ENCODE measurements at places on chromosomes 1 and 21.

DNA sequence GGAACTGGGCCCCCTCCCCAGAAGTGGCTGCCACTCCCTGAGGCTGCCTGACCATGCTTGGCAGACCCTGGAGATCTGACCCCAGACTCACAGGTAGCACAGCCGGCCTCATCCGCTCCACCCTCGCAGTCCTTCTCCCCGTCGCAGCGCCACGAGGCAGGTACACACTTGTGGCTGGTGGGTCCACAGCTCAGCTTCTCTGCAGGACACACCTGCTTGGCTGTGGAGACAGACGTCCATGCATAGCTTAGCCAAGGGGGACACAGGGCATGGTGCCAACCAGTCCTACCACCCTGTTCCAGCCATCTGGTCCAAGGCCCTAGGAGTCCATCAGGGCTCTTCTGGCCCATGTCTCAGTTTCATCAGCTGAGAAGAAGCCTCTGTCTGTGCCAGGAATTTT, 42.2 kb upstream of the MAGOH start:
- no peak for DNase-seq

- no peak for DNase-seq
Observed at GRCh38 chr1:234277161-234277868, 95.9 kb upstream of the COA6 start.

DNA sequence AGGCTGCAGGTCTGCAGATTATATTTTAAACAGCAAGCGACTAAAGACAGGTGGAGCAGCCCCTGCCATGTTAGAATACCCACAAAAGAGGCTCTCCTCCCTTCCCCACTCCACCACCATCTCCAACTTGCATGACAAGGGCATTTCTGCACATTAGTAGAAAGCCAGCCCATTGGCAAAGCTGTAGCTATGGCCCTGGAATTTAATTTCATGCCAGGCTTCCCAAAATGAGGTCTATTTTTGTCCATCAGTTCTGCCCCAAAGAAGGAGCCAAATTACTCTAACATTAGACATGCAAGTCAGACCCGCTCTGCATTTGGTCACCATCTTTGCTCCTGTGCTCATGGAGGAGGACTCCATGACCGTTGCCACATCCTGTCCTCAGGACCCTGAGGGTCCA, 115.2 kb downstream of the LAMC2 start:
- no peak for DNase-seq

DNA sequence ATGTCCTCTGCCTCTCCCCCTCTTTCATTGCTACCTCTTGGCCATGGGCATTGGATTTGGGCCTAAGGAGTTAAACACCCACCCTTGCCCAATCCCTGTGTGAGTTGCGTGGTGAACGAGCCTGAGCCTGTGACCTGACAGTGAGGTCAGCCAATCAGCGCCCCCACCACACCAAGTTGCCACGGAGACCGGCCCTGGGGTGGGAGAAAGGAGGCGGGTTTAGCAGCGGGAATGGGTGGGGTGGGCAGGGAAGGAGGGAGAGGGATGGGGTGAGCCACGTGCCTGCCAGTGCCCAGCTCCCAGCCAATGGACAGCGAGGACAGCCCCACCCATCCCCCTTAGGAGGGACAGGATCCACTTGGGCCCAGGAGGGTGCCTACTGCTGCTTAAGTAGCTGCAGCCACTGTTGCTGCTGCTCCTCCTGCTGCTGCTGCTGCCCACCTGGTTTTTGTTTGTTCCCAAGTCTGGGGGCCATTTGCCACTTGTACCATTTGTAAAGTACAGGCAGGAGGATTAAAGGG, 9.5 kb downstream of the ZBTB7B start:
- no peak for DNase-seq

- DNase-seq, result no peak
Observed at GRCh38 chr1:11505591-11506538, 26.9 kb downstream of the DISP3 start.

DNA sequence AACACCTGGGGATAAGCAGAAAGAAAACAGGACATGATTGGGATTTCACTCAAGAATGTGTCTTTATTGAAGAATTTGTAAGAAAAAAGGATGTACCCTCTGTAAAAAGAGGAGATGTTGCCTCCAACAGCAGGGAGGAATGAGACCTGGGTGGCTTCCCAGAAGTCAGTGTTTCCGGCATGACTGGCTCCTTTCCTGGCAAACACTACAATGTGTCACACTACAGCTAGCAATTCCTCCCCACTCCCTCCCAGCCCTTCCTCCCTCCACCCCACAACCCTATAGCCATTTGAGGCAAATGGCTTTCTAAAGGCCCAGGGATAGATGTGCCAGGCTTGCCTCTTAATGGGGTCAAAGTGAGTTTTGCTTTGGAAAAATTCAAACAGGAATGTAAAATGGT, 11.5 kb upstream of the COL8A2 start:
- no peak for DNase-seq

DNA sequence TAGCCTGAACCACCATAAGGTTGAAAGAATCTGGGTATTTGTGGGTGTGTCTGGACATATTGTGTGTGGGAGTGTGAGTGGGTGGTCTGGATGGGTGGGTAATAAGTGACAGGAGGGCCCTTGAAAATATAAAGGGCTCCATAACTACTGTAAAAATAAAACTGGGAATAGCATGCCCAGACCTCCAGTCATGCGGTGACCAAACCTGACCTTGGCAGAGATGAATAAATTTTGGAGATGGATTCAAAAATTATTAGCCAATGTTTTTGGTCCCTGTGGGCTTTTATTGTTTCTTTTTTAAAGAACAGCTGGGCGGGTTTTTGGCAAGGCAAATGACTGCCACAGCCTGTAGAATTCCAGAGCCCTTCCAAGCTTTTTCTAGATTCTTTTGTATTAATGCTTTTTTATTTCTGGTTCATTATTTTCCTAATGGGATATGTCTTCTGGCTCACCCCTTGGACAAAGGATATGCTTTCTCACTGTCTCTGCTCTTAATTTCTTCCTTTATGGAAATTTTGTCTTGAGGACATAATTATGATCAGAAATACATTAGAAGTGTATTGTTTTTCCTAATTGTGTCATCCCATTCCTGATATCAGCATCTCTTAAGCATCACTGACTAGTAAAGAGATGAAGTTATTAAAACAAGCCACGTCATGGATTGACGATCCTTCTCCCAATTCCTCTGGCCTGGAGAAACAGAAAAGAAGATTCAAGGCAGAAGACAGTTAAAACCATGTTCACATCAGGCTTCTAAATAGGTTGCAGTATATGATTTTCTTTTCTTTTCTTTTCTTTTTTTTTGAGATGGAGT, 69.5 kb downstream of the NTMT2 start:
- DNase-seq, result no peak

DNA sequence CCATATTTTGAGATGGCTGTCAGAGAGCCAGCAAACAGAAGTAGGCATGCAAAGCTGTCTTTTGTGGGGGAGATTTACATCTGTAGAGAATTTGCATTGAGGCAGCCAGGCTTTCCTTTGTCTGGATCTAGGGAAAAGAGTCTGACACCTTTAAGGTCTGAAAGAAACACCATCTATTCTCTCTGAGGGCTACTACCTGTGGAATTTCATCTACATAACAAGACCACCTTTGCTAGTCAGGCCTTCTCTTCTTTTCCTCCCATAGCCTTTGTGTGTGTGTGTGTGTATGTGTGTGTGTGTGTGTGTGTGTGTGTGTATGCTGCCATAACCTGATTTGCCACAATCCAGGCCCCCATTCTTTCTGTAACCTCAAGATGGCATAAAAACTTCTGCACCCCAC, 28.4 kb upstream of the DMRTB1 start:
- no peak for DNase-seq

GRCh38 chr1:111214074-111214801, 13.3 kb upstream of the CHI3L2 start:
- DNase-seq, result no peak

DNA sequence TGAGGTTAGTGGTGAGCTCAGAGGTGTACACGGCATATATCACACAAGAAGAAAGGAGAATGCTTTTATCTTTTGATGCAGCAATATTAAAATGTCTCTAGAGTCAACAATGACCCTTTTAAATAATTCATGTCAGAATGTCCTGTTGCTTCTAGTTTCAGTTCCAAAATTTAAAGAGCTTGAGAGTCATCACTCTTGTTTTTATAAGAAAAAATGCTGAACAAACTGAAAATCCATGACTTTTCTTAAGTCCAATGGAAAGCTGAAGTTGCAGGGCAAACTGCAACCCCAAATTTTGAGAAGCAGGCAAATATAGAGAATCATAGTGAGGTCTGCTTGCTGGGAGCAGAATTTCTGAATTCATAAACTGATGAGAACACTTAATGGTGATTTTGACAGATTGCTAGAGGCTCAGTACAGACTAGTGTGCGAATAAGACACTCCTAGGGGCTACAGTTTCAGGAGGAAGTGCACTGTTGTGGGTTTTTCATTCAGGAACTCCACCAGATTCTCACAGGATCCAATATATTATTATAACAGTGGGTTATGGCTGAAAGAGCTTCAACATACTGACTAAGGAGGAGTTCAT, 135.1 kb downstream of the CLIC6 start:
- no peak for DNase-seq
